Dermis lymphatic vessel endothelial cell (primary cell): ENCODE measurements at places on chromosomes 12 and 14. TPM values are rescaled to one million over a fixed set of nuclear protein-coding genes. Genes with fewer than 3 reads are reported as not detected.

The PLEKHD1 gene
- under 0.01 TPM in 2 replicates for total RNA-seq

The KCNA1 gene
- under 0.01 TPM in 2 replicates for total RNA-seq

The TWF1 gene
- 95.7 and 165 TPM in 2 replicates for total RNA-seq

The TESPA1 gene
- not detected in 2 replicates for total RNA-seq

The ASB2 gene
- total RNA-seq = not detected in 2 replicates

The SLC25A21 gene
- total RNA-seq = 0.43 and 0.60 TPM in 2 replicates

The PIK3C2G gene
- total RNA-seq = 0.11 and 0.52 TPM in 2 replicates

The PGAM5 gene
- 28.1 and 34.6 TPM in 2 replicates for total RNA-seq

The LTB4R2 gene
- total RNA-seq = 2.3 and 3.1 TPM in 2 replicates

The AQP6 gene
- total RNA-seq = not detected in 2 replicates

The KCNC2 gene
- not detected in 2 replicates for total RNA-seq

The E2F7 gene
- 2.4 and 3.1 TPM in 2 replicates for total RNA-seq

The PTGER2 gene
- 0.09 and 0.11 TPM in 2 replicates for total RNA-seq

The MMP19 gene
- 0.09 and 0.43 TPM in 2 replicates for total RNA-seq

The ANAPC5 gene
- total RNA-seq = 115 and 117 TPM in 2 replicates

The HOXC9 gene
- 0.22 TPM in 1 of 2 replicates, not detected in the other for total RNA-seq

The RNASE7 gene
- not detected in 2 replicates for total RNA-seq

The CMA1 gene
- not detected in 2 replicates for total RNA-seq

The PELI2 gene
- total RNA-seq = 15.7 and 20.3 TPM in 2 replicates

The TSPAN8 gene
- total RNA-seq = not detected in 2 replicates

The CD163L1 gene
- total RNA-seq = 16.1 and 19.0 TPM in 2 replicates

The TPH2 gene
- total RNA-seq = not detected in 2 replicates

The OR6C2 gene
- total RNA-seq = not detected in 2 replicates

The CEBPE gene
- not detected in 2 replicates for total RNA-seq

The GLI1 gene
- not detected in 2 replicates for total RNA-seq

The GALNT8 gene
- 0.09 and 0.11 TPM in 2 replicates for total RNA-seq

The AQP2 gene
- total RNA-seq = not detected in 2 replicates

The SLC39A2 gene
- not detected in 2 replicates for total RNA-seq

The GNG2 gene
- 6.1 and 6.5 TPM in 2 replicates for total RNA-seq

The MAP3K9 gene
- 0.11 and 0.17 TPM in 2 replicates for total RNA-seq

The PDE3A gene
- total RNA-seq = 0.43 and 2.8 TPM in 2 replicates

The PRICKLE1 gene
- total RNA-seq = 7.6 and 21.9 TPM in 2 replicates

The PLA2G1B gene
- total RNA-seq = not detected in 2 replicates

The ABCC9 gene
- total RNA-seq = under 0.01 and 0.11 TPM in 2 replicates

The SERPINA1 gene
- not detected in 2 replicates for total RNA-seq

The KRT78 gene
- total RNA-seq = not detected in 2 replicates

The VSIG10 gene
- total RNA-seq = 61.0 and 74.3 TPM in 2 replicates

The TRPV4 gene
- total RNA-seq = 1.5 TPM in 2 replicates

The CCDC38 gene
- not detected in 2 replicates for total RNA-seq

The DICER1 gene
- total RNA-seq = 29.2 and 35.3 TPM in 2 replicates

The HSPA2 gene
- total RNA-seq = 2.3 and 7.2 TPM in 2 replicates

The JAG2 gene
- total RNA-seq = 26.6 and 37.9 TPM in 2 replicates

The MSRB3 gene
- total RNA-seq = 47.9 and 61.1 TPM in 2 replicates

The TSPAN19 gene
- under 0.01 and 0.09 TPM in 2 replicates for total RNA-seq

The PPTC7 gene
- total RNA-seq = 7.7 and 8.6 TPM in 2 replicates

The ATL1 gene
- total RNA-seq = 0.76 and 1.3 TPM in 2 replicates

The ENDOU gene
- total RNA-seq = under 0.01 and 0.11 TPM in 2 replicates

The AMHR2 gene
- not detected in 2 replicates for total RNA-seq

The NINJ2 gene
- 2.6 and 2.8 TPM in 2 replicates for total RNA-seq

The PAH gene
- total RNA-seq = not detected in 2 replicates

The OTX2 gene
- not detected in 2 replicates for total RNA-seq

The TAS2R42 gene
- total RNA-seq = not detected in 2 replicates

The CDC42BPB gene
- 95.8 and 102 TPM in 2 replicates for total RNA-seq
